Regular cardiac myocyte (primary cell): ENCODE measurements at places on chromosomes 11 and 22. TPM values are rescaled to one million over a fixed set of nuclear protein-coding genes. Genes with fewer than 3 reads are reported as not detected.

The SLC22A9 gene
- total RNA-seq, result not detected in 2 replicates

The CCDC87 gene
- total RNA-seq, result 0.19 and 0.28 TPM in 2 replicates

The CTTN gene
- 405 and 436 TPM in 2 replicates for total RNA-seq

The GRK3 gene
- 1.7 and 2.0 TPM in 2 replicates for total RNA-seq

The PATZ1 gene
- 7.6 and 10.0 TPM in 2 replicates for total RNA-seq

The ABCC8 gene
- not detected in 2 replicates for total RNA-seq

The SLC1A2 gene
- total RNA-seq, result 3.1 and 5.4 TPM in 2 replicates

The GVQW3 gene
- 1.2 and 2.0 TPM in 2 replicates for total RNA-seq

The SYT9 gene
- total RNA-seq, result under 0.01 TPM in 1 of 2 replicates, not detected in the other

The OR56A5 gene
- not detected in 2 replicates for total RNA-seq
